ENCODE measurements at places on chromosomes 7 and 10. TPM values are rescaled to one million over a fixed set of nuclear protein-coding genes. Genes with fewer than 3 reads are reported as not detected.

OPALIN gene
- polyA plus RNA-seq: not detected

MMD2 gene
- polyA plus RNA-seq: 0.42 TPM

ADIRF gene
- polyA plus RNA-seq: not detected

NRP1 gene
- polyA plus RNA-seq: 23.2 TPM

ANKRD61 gene
- not detected for polyA plus RNA-seq

C10orf71 gene
- not detected for polyA plus RNA-seq

ZNF25 gene
- 72.6 TPM for polyA plus RNA-seq

CCDC172 gene
- not detected for polyA plus RNA-seq

CHAT gene
- not detected for polyA plus RNA-seq

FANK1 gene
- 3.1 TPM for polyA plus RNA-seq

WNT8B gene
- 0.37 TPM for polyA plus RNA-seq

HOXA1 gene
- not detected for polyA plus RNA-seq

GPR26 gene
- polyA plus RNA-seq: 8.0 TPM

SPDYE9 gene
- polyA plus RNA-seq: 0.48 TPM

LAMB1 gene
- polyA plus RNA-seq: 7.6 TPM

RASSF4 gene
- polyA plus RNA-seq: 10.2 TPM

FAM13C gene
- polyA plus RNA-seq: 89.3 TPM

PARG gene
- polyA plus RNA-seq: 33.1 TPM

All from neural cell (in vitro differentiated cells).